Stimulated activated CD8-positive, alpha-beta memory T cell treated with anti-CD3 and anti-CD28 coated beads, Interleukin-15, amount 100 ng/mL, for 24 hours (primary cell): ENCODE measurements at places on chromosomes 4 and X.

GRCh38 chrX:129842510-129843208 is 1.0 kb downstream of the ZDHHC9 start:
- no peak for DNase-seq

DNA sequence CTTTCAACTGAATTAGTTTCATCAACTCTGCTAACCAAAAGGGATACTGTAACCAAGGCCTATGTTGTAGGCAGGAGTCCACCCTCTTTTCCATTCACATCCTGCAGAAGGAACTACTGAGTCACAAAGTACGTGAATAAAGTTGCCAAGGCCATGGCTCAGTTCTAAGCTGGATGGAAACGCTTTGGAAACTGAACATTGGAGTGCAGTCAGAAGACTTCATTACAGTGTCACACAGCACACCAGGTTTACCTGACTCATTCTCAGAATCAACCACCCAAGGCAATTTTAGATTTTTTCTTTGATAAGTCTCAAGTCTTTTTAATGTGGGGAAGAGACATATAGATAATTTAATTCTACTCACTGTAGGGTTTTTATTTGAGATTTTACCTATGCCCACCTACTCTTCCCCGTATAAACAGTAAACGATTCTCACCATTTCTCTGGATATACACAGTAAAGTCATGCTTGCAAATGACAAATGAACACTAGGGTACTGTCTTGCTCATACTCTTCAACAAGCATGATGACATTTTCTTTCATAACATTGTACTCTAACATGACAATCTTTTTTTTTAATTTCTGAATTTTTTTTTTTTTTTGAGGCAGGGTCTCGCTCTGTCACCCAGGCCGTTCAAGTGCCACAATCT is 58.9 kb upstream of the RBM47 start:
- no peak for DNase-seq

DNA sequence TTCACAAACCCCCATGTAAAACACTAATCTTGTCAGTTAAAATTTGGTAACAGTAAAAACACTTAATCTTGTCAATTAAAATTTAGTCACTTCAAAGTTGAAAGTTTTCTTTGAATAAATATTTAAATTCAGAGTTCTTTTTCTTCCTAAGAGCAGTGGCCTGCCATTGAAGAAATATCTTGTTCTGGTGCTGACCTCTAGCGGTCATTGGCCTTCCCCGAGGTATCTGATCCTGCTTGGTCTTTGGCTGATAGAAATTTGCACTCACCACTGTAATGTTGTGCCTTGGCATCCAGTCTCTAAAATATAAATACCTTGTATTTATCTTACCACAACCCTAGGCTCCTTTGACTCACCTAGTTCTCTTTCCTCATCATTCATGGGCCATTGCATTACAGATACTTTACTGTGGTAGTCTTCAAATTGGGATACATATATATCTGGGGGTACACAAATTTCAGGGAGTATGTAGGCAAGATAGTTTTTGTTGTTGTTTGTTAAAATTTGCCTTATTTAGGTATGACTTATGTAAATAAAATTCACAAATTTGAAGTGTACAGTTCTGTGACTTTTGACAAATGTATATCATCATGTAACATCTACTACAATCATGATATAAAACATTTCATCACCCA is 6.7 kb upstream of the ART3 start:
- DNase-seq: peak; percentile 15

DNA sequence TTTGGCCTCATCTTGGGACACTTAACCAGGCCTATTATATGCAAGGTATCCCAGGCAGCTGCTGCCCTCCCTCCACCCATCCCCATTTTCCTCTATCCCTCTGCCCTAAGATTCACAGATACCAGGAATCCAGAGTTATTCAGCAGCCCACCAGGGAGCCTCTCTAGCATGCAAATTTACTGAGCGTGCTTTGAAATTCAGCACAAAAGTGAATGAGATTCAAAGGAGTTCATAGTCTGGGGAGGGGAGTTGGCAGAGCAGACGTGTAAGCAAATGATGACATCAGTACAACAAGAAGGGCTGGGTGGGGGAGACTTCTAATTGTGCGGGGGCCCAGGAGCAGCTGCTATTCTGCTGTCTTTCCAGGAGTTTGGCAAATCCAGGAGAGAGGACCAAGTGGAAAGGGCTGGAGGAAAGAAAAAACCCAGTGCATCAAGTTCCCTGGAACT is 1.7 kb upstream of the MTM1 start:
- no peak for DNase-seq

DNA sequence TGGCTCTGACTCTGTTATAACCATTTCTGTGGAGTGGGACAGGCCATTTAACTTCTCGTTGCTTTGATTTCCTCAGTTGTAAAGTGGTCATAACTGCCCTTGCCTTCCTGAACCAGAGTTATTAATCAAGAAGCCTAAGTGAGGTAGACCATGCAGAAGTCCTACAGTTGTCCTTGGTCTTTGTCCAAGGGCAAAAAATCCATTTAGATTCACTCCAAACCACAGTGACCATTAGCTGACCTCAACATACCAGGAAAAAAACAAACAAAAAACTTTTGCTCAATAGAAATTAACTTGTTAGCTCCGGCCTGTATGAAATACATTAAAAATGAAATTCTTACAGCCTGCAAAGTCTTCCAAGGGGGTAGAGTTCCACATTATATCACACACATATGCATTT is 52.7 kb downstream of the TBC1D9 start:
- no peak for DNase-seq

GRCh38 chrX:79524642-79525041 is 157.5 kb upstream of the ITM2A start:
- no peak for DNase-seq

DNA sequence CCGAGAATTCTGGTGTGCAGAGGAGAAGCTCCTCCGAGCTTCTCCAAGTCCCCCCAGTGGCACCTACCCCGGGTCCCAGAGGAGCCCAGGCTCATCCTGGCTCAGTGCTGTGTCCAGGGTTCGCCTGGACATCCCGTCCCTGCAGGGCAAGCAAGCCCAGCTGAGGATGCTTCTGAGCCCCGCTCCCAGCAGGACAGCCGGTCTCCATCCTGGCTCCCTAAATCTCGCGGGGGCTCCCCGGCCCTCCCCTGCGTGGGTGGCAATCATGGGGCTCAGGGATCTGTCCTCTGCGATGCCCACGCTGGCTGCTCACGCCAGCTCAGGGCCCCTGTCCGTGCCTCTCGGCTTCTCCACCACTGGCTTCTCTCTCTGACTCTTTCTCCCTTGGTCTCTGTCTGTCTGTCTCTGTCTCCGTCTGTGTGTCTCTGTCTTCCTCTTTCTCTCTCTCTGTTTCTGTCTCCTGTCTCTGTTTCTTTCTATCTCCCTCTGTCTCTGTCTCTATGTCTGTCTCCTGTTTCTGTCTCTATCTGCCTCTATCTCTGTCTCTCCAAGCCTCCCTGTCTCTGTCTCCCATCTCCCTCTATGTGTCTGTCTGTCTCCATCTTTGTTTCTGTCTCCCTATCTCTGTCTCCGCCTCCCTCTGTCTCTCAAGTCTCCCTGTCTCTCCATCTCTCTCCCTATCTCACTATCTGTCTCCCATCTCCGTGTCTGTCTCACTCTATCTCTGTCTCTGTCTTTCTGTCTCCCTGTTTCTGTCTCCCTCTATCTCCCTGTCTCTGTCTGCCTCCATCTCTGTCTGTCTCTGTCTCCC is 27.8 kb upstream of the SLC25A6 start:
- no peak for DNase-seq

DNA sequence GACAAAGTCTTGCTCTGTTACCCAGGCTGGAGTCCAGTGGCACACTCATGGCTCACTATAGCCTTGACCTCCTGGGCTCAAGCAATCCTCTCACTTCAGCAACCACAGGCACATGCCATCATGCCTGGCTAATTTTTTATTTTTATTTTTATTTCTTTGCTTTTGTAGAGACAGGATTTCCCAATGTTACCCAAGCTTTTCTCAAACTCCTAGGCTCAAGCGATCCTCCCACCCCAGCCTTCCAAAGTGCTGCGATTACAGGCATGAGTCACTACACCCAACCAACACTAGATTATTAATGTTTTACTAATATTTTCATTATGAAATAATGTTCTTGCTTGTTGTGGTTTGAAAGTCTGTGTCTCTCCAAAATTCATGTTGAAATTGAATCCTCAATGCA is 5.2 kb upstream of the ACTRT1 start:
- DNase-seq: no peak

GRCh38 chrX:2967998-2968909 is 38.1 kb upstream of the ARSH start:
- DNase-seq: no peak

DNA sequence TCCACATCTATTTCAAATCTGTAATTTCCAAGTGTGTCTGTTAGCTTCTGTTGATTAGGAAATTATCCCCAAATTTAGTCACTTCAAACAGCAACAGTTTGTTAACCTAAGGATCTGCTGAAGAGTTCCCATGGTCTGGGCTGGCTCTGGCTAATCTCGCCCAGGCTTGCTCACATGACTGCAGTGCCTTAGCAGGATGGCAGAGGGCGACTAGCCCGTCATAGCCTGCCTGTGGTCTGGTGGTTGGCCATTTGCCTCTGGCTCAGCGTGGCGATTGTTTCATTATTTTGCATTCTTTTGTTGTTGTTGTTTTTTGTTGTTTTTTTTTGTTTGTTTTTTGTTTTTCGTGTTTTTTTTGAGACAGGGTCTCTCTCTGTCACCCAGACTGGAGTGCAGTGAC is 264.0 kb downstream of the TRIML1 start:
- no peak for DNase-seq

DNA sequence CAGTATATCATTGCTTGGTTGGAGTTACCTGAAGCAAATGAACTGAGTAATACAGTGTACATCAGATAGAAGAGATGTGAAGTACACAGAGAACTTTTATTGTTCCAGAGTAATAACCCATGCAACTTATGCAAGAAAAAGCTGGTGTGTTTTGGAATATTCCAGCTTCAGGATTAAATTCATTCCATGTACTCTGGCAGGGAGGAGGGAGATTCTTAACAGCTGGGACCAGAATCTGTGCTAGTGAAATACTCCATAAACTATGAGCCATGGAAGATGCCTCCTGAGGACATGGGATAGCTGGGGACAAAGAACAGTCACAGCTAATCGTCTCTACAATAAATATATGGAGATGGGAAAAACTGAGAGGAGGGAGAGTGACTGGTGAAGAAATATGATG is 101.6 kb upstream of the OTUD4 start:
- no peak for DNase-seq

DNA sequence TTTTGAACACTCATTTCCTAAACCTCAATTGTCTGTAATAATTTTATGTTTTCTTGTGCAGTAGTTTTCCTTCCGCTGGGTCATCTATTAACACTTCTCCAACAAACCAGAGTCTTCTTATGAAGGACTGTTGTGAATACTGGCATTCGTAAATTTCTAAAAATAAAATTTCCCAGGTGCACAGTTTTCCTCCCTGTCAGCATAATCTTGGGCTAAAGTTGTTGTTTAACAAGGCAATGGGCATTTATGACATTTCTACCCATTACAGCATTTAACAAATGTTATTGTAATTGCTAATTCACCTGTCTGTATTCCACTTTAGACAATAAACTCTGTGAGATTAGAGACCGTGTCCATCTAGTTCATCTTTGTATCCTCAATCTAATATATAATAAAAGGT is 1.2 kb downstream of the SCFD2 start:
- no peak for DNase-seq

DNA sequence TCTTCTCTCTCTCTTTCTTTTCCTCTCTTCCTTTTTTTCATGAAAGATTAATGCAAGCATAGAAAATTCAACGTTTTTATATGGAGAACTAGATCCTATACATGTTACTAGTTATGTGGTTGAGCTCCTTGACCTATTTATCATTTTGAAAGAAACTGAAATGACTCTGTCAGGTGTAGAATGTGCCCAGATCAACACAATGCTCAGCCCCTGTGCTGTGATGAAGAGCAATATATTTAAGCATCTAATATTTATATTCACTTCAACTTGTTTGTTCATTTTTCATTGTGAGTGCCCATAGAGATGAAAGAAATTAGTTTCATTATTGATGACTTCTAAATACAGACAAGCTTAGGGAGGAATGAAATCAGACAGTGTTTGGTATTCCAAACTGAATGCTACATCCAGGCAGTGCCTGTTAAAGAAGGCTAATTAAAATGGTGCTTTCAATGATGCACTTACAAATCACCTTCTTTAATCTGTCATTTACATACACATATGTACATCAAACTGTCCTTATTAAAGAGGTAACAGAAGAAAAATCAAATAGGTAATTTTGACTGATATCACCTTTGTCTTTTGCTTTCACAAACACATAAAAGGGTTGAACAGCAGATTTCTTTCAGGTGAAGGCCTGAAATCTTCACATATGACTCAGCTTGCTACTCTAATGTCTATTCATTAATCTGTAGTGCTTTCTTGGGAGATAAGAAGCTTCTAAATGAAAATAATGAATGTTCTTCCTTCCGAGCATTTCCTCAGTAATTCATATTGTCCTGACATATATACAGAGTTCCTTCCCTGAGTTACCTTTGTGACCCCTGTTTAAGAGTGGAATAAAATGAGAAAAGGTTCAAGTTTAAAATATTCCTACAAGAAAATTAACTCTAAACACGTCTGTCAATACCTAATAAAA is 915.9 kb downstream of the PDHA2 start:
- no peak for DNase-seq

- no peak for DNase-seq
Observed at GRCh38 chrX:30992381-30992904, 79.4 kb downstream of the FTHL17 start.

DNA sequence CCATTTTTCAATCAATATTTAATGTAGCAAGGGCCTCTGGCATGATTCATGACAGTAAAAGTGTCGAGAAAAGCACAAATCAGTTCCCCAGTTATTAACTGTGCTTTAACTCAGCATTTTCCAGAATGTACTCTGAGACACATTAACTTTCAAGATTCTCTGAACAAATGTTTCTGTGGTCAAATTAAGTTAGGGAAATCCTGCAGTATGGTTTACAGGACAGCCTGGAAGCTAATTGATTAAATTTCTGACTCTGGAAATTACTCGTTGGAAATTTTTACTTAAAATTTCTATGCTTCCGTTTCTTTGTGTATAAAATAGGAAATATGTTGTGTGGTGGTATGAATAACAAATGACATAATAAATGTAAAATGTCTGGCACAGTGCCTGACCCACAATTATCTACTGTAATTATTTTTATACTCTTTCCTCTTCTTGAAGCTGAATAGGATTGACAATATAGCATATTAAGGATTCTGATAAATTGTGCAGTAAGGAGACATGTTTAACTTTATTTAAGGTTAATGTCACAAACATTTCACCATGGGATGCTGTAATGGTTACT is 33.7 kb downstream of the STK32B start:
- no peak for DNase-seq
